Erythroblast (primary cell): ENCODE measurements at places on chromosomes 2 and 18.

DNA sequence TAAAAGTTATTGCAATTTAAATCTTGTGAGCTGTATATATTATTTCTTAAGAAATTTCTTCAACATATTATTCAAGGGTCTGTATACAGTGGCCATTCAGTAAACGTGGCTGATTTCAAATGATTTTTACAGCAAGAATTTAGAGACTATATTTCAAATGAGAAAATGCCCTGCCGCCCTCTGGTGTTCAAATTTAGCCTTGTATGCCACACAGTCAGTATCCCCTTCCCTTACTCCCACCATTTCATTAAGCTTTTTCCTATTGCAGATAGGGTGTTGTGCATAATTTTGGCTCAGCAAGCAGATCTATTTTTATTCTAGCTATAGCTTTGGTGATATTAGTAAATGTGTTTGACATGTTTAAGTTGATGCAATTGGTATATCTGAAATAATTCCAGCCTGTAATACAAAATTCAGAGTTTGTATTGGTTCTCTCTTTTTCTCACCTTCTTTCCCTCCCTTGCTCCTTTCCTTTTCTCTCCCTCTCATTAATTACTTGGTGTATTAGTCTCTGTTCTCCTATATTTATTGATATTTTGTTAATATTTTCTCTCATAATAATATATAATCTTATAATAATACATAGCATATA is 22.8 kb upstream of the SCN7A start:
- DNase-seq = peak; percentile 1

- DNase-seq = no peak
Observed at GRCh38 chr2:232291343-232291742, 87.2 kb upstream of the ALPP start.

GRCh38 chr2:95166065-95166763 is 605 bp downstream of the ZNF2 start:
- DNase-seq = no peak

DNA sequence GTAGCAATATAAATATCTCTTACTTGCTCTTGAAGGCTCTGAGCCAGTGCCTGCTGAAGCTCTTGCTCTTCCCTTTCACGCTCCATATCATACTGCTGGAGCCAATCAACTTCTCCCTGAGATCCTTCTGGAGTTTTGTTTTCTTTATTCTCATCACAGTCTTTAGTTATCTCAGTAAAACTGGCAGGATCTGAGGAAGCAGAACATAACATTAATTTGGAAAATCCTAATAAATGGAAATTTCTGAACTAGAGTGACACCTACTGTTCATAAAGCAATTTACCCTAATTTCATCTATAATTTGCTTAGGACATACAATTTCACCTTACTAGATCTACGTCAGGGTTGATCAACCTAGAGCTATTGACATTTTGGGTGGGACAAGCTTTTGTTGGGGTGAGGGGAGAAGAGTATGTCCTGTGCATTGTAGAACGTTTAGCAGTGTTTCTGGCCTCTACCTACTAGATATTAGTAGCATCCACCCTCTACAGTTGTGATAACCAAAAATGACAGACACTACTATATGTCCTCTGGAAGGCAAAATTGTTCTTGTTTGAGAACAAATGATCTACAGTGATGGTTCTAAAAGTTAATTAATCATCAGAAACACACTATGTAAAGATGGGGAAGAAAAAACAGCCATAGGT is 47.2 kb downstream of the VIL1 start:
- DNase-seq = peak; percentile 24

DNA sequence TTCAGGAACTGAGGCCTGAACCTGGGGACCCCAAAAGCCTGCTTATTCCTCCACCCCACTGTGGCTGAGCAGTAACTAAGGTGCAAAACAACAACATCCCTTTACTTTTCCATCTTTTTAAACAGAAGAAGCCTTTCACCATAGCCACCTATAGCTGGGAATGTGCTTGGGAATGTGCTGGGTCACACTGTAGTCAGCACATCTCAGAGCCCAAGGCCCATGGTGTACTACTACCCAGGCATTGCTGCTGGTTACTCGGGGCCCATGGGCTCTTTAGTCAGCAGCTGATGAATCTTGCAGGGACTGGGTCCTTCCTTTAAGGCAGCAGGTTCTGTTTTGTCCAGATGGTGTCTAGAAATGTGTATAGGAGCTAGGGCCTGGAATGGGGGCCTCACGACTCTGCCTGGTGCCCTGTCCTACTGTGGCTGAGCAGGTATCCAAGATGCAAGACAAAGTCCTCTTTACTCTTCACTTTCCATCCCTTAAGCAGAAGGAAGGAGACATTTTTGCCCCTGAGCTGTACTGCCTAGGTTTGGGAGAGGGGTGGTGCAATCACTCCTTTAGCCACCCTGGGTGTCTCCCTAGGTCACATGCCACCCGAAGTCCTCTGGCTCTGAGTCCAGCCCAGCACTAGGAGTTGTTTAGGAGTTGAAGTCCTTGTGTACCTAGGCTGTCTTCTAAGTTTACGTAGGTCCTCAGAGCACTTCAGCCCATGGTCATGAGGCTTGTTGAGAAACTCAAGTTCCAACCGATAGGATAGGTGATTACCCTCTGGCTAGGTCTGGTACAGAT is 70.1 kb downstream of the OXER1 start:
- no peak for DNase-seq
